Inflammatory macrophage treated with lipopolysaccharide for 1 hour (primary cell): ENCODE measurements at places on chromosomes 5 and 9.

GRCh38 chr9:121651008-121651294 lies 483 bp upstream of the DAB2IP start:
- DNase-seq: no peak

DNA sequence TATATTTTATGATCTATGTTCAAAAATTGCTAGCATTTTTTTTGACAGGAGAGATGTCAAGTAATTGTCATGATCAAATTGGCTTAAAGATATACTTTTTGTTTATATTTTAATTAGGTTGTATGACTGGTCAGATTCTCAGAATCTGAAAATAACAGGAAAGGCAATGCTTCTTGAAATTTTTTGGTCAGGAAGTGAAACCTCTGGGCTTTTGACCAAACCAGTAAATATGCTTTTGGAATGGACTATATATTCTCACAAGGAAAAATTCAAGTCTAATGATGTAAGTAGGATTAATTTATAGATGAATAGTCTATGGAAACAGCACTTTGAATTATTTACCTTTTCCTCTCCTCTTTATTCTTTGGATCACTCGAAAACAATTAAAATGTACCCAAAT lies 52.3 kb downstream of the SLF1 start:
- no peak for DNase-seq

- DNase-seq: no peak
Observed at GRCh38 chr9:129282731-129283211, 104.7 kb upstream of the IER5L start.

- peak; percentile 28 for DNase-seq
Observed at GRCh38 chr9:122158202-122158601, 1.4 kb downstream of the NDUFA8 start.

- DNase-seq: no peak
Observed at GRCh38 chr9:76912636-76913275, 6.8 kb upstream of the PRUNE2 start.

DNA sequence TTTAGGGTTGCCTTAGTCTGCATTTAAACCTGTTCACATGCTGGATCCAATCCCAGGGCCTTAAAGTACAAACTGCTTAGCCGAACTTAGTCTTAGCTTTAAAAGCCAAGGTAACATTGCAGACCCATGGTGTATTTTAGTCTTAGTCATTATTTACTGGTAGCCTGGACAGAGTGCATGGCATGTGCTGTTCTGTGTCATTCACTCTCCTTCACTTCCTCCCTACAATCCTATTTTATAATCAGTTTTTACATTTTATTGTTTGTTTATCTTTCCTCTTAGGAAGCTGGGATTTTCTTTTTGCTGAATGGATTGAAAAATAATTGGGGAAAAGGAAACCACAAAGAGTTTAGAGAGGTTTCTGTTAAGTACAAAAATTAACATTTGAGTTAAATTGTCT lies 29.4 kb upstream of the TAL2 start:
- DNase-seq: no peak

DNA sequence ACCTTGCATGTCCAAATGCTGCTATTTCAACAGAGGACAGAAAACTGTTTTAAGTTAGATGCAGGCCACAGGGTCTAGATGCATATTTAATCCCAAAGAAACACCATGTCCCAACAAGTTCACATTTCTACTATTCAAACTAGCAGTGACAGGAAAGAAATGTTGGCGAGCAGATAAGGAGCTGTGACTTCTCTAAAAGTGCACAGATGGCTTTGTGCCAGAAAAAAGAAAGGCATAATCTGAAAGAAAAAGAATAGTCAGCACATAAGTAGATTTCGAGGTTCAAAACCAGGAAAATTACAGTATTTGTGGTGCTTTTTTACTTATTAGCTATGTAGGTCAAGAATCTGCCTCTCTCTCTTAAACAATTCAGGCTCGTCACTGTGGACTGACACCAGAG lies 178.3 kb downstream of the DNAH5 start:
- DNase-seq: no peak

GRCh38 chr9:91060520-91061343 lies 259.1 kb downstream of the SYK start:
- peak; percentile 94 for DNase-seq

- no peak for DNase-seq
Observed at GRCh38 chr5:168422431-168422830, 63.8 kb upstream of the RARS1 start.

DNA sequence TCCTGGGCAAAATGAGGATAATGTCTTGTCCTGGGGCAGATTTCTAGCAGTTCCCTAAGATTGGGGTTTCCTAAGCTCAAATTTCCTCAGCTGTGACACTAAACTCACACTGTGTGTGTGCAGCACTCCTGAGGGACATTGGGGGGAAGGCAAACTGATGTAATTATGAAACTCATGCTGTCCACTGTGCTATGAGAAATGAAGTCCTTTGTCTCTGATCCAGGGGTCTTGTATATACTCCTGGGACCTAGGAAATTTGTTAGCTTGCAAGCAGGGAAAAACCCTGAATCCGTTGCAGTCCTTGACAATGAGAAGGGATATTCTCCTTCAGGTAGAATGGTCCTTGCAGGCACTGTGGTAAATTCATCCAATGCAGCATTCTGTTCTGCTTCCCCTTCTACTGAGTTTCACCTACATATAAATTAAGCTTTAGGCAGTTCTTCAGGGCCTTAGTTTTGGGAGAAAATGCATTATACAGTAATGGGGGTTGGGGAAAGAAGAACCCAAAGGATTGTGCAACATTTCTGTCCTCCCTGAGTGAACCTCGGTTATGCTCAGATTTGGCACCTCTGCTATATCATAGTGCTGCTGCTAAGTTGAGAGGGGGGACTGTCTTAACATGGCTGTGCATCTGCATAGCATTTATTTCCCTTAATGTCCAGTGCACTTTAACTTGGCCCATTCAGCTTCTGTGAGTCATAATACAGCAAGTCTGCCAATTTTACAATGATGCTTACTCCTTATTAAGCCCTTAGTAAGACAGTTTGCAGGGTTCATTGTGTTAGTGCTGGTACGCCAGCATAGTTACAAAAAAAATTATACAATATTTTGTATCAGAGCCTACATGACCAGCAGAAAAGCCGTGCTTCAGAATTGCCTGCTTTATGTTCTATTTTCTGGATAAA lies 80.2 kb downstream of the PJA2 start:
- DNase-seq: no peak

- DNase-seq: no peak
Observed at GRCh38 chr5:96176022-96176421, 214.4 kb upstream of the ELL2 start.

- no peak for DNase-seq
Observed at GRCh38 chr5:173429489-173430150, 101.4 kb upstream of the STC2 start.

- no peak for DNase-seq
Observed at GRCh38 chr9:37515620-37516258, 30.0 kb downstream of the POLR1E start.

DNA sequence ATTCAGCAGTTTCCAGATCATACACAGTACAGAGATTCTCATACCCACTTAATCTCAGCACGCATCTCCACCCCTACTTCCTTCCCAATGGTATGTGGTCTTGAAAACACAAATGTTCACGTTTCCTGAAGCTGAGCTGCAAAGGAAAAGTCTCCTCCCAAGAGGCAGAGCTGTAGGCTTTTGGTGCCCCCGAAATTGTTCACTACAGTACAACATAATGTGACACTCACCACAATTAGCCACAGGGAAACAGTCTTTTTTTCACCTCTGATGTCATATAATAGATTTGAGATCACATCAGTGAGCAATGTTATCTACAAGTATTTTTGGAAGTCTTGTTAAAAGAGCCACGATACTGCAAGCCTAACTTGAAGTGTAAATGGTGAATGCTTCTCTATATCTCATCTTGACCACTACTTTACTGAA lies 40.2 kb downstream of the NFIB start:
- no peak for DNase-seq

- no peak for DNase-seq
Observed at GRCh38 chr5:130706696-130707095, 458.4 kb downstream of the HINT1 start.

GRCh38 chr5:156473269-156473908 lies 146.4 kb downstream of the SGCD start:
- DNase-seq: no peak

DNA sequence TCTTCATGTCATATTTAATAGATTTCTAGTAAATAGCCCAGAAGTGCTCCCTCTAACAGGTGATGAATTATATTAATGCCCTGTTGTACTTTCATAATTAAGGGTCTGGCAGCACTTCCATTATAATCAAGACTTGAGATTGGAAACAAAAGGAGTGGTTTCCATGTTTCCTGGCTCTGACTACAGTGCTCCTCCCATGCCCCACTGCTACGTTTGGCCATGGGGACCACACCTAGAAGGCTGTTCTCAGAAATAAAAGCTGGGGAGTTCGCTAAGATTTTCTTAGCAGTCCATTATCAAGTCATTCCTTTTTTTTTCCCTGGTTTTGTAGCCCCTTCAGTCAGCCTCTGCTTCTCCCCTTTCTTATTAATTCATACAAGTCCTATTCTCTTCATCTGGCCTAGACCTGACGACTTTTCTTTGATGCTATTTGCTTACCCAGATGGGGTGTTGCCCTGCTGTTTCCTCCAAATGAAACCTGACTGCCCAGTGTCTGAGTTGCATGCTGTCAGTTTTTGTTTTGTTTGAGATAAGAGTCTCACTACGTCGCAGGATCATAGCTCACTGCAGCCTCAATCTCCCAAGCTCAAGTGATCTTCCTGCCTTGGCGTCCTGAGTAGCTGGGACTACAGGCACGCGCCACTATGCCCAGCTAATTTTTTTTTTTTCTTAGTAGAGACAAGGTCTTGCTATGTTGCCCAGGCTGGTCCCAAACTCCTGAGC lies 312.1 kb upstream of the EFNA5 start:
- no peak for DNase-seq

- DNase-seq: no peak
Observed at GRCh38 chr5:34591723-34592122, 64.4 kb upstream of the RAI14 start.
